ENCODE measurements at places on chromosomes 1 and 21. TPM values are rescaled to one million over a fixed set of nuclear protein-coding genes. Genes with fewer than 3 reads are reported as not detected.

GRCh38 chr1:97739596-97740103 lies 181.2 kb downstream of the DPYD start:
- H3K36me3 ChIP-seq = no peaks in the 10 kb centered on the region
- DNase-seq = no peak
- H3K4me3 ChIP-seq = no peak overlapping the region
- H3K4me1 ChIP-seq = no peaks in the 10 kb centered on the region
- no peaks in the 10 kb centered on the region for H3K27me3 ChIP-seq

DNA sequence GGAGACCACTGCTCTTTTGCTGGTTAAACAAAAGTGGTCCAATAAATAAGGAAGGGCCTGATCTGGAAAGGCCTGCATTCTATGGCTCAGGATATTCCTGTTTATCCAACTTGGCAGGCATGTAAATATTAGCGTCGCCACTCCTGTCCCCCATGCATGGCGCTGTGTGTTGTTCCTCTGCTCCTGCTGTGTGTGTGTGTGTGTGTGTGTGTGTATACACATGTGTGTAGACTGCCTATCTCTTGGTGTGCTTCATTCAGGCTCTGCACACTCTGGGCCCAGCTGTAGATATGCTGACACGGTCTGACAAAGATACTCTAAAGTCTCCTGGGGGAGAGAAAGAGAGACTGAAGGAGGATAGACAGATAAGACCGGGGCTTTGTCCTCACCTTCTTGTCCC lies 6.8 kb downstream of the LMOD1 start:
- peak overlapping the region; percentile 20 for H3K4me3 ChIP-seq
- H3K27me3 ChIP-seq = no peaks in the 10 kb centered on the region
- H3K36me3 ChIP-seq = no peaks in the 10 kb centered on the region
- peak overlapping the region; percentile 69 for H3K27ac ChIP-seq
- peaks cover 5% of the 10 kb centered on the region for H3K4me1 ChIP-seq
- no peak for DNase-seq

PRELP gene
- 27.4 TPM for total RNA-seq

GRCh38 chr1:87044840-87045239 lies 130.4 kb downstream of the HS2ST1 start:
- H3K27ac ChIP-seq = no peak overlapping the region
- no peak overlapping the region for H3K4me3 ChIP-seq
- H3K27me3 ChIP-seq = no peaks in the 10 kb centered on the region
- no peaks in the 10 kb centered on the region for H3K4me1 ChIP-seq
- no peaks in the 10 kb centered on the region for H3K36me3 ChIP-seq

DNA sequence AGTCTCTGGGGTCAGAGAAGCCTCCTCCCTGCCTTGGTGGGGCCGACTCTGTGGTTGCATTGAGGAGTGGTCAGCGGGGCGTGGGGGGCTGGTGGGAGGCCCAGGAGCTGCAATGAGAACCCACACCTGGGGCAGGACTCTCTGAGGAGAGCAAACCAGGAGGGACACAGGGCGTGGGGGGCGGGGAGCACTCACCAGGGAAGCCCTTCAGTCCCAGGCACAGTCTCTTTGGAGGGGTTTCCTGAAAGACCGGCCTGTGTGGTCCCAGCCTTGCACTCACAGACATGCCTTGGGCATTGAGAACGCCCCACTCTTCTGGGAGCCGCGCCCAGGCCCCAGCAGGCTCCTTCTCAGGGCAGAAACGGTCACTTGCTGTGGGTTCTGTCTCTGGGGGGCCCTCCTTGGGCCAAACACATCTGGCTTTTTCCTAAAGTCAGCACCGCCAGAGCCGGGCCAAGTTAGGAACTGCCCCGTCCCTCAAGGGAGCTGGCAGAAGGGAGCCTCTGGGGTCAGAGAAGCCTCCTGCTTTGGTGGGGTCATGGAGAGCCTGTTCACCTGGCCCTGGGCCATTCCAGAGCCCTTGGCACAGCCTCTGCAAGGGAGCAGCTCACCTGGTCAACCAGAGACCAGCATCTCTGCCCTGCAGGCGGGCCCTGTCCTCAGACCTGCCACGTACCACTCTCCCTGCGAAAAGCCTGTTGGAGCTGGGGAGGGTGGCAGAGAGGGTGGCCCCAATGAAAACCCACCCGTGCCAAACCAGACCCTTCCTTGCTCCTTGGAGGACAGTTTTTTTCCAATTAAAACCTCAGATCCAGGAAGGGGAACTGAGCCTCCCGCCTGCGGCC lies 59.9 kb upstream of the TTC34 start:
- no peak overlapping the region for H3K4me3 ChIP-seq
- no peak overlapping the region for H3K27ac ChIP-seq
- no peaks in the 10 kb centered on the region for H3K36me3 ChIP-seq
- H3K27me3 ChIP-seq = no peaks in the 10 kb centered on the region
- no peaks in the 10 kb centered on the region for H3K4me1 ChIP-seq

GRCh38 chr1:11413986-11414391 lies 65.0 kb upstream of the DISP3 start:
- no peak for DNase-seq
- no peaks in the 10 kb centered on the region for H3K4me1 ChIP-seq
- H3K27me3 ChIP-seq = peaks cover 25% of the 10 kb centered on the region
- H3K27ac ChIP-seq = no peak overlapping the region

GRCh38 chr1:53502641-53503432 lies 43.6 kb downstream of the DMRTB1 start:
- no peak overlapping the region for H3K27ac ChIP-seq
- no peaks in the 10 kb centered on the region for H3K4me1 ChIP-seq
- no peaks in the 10 kb centered on the region for H3K36me3 ChIP-seq

DNA sequence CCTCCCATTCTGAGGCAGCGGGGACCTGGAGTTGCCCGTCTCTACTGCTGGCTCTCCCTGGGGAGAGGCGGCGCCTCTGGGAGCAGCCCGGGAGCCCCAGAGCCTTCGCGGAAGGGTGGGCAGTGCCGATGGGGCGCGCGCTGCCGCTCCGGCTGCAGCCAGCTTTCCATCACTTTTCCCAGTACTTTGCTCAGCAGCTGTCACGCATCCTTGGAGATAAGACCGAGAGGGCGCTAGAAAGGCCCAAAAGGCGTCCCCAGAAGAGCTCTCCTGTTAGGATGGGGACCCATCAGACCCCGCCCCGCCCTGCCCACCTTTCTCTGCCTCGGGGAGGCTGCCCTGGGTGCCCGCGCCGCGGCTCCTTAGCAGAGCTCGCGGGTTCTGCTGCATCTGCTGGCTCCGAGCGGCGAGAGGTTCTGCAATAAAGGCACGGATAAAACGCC lies 534 bp downstream of the KCNH1 start:
- no peaks in the 10 kb centered on the region for H3K36me3 ChIP-seq
- H3K27ac ChIP-seq = no peak overlapping the region
- H3K27me3 ChIP-seq = no peaks in the 10 kb centered on the region
- H3K4me3 ChIP-seq = peak overlapping the region; percentile 30
- DNase-seq = no peak
- peaks cover 5% of the 10 kb centered on the region for H3K4me1 ChIP-seq

DNA sequence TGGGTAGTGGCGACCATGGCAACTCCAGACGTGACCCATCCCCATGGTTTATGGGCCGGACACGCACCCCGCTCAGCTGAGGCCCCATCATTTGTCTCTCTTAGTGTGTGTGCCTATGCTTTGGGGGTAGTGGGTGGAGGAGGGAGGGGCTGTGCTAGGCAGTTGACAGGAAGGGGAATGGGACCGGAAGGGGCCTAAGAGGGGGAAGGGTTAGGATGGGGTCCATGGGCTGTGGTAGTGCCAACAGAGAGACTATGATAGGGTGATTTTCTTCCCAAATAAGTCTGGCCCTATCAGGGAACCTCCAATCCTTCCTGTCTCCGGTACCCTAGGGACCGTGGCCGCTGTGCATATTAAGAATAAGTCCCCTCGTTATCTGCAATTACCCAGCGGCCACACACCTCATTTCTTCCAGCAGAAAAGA lies 9.9 kb downstream of the DMAP1 start:
- peak; percentile 37 for DNase-seq
- H3K36me3 ChIP-seq = no peaks in the 10 kb centered on the region
- H3K27ac ChIP-seq = no peak overlapping the region
- H3K27me3 ChIP-seq = no peaks in the 10 kb centered on the region

DNA sequence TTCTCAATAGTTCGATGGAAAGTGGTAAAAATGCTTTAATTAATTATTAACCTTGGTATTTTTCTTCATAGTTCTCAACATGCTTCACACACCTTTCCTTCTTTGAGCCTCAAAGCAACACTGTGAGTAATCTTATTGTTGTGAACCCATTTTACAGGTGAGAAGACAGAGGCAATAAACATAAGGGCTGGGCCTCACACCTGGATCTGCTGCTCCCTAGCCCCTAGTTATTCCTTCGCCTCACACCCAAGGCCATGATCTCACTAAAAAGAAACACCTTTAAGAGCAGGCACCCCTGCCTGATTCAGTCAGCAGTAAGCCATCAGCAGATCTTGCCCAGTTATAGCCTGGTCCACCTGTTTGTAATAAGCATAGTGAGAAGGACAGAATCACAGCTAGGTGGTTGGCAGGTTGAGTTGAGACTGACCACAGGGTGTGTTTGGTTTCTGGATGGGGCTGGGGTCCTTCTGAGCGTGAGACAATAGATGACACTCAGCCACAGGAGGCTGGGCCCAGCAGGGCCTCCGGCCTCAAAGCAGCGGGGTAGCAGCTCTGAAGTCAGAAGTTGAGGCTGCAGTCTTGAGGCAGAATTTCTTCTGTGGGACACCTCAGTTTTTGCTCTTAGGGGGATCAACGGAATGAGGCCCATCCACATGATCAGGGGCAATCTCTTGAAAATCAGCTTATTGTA lies 203.9 kb downstream of the RHOU start:
- H3K36me3 ChIP-seq = no peaks in the 10 kb centered on the region
- peaks cover 4% of the 10 kb centered on the region for H3K4me1 ChIP-seq
- H3K4me3 ChIP-seq = no peak overlapping the region
- H3K27ac ChIP-seq = peak overlapping the region; percentile 63
- DNase-seq = no peak

DNA sequence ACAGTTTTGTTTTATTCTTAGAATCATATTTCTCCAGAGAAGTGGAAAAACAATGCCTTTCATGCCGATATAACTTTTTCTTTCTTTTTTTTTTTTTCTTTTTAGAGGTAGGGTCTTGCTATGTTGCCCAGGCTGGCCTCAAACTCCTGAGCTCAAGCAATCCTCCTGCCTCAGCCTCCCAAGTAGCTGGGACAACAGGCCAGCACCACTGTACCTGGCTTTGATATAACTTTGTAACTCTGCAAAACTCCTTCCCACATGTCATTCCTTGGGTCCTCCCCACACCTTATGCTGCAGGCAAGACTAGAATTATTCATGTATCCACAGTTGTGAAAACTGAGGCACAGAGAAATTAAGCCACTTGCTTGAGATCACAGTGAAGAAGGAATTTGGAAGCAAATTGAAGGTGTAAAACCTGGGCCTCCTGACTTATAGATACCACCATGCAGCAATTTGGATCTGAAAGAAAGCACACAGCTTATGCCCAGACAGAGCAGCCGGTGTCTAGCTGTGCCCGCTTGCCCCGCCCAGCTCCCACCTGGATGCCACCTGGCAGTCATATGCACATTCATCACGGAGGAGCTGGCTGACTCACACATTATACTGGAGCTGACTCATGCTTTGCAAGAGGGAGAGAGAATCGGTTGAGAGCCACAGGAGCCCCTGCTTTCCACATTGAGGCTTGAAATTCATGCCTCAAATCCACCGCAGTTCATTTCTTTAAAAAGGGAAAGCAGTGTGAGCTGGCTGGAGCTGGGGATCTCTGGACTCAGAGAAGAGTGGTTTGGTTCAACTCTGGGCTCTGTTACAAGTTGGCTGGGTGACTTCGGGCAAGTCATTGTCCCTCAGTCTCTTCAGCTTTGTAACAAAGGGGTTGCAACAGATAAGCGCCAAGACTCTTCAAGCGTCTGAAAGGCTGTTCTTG lies 8.3 kb upstream of the SLC2A1 start:
- H3K36me3 ChIP-seq = no peaks in the 10 kb centered on the region
- no peak overlapping the region for H3K4me3 ChIP-seq
- peak overlapping the region; percentile 65 for H3K27ac ChIP-seq
- peak; percentile 73 for DNase-seq

- no peaks in the 10 kb centered on the region for H3K4me1 ChIP-seq
- DNase-seq = no peak
- H3K36me3 ChIP-seq = no peaks in the 10 kb centered on the region
- H3K4me3 ChIP-seq = no peak overlapping the region
- no peak overlapping the region for H3K27ac ChIP-seq
Observed at GRCh38 chr1:207459008-207459407, 4.9 kb downstream of the CR2 start.

KLF17 gene
- not detected for total RNA-seq

- no peak overlapping the region for H3K4me3 ChIP-seq
- peak overlapping the region; percentile 81 for H3K27ac ChIP-seq
- peaks cover 11% of the 10 kb centered on the region for H3K4me1 ChIP-seq
- no peaks in the 10 kb centered on the region for H3K36me3 ChIP-seq
Observed at GRCh38 chr1:21280011-21280471, 10.2 kb downstream of the ECE1 start.

DNA sequence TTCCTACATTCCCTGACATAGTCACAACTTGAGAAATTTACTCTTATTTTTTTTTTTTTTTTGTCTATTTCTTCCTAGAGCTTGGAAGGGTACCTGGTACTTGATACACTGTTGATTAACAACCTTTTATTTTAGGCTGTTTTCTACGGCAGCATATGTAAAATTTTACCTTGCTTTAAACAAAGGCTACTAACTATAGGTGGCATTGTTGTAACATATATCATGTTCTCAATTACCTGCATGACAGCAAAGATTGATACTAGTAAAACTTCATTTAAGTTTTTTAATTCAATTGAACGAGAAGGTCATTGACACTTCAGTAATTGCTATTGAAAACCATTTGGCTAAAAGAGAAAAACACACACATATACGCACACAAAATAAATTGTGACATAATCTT lies 238.3 kb upstream of the ESRRG start:
- DNase-seq = no peak
- H3K36me3 ChIP-seq = no peaks in the 10 kb centered on the region
- H3K4me3 ChIP-seq = no peak overlapping the region
- H3K4me1 ChIP-seq = no peaks in the 10 kb centered on the region

- peaks cover 9% of the 10 kb centered on the region for H3K4me1 ChIP-seq
- no peak overlapping the region for H3K4me3 ChIP-seq
- H3K27me3 ChIP-seq = no peaks in the 10 kb centered on the region
- H3K36me3 ChIP-seq = no peaks in the 10 kb centered on the region
- DNase-seq = no peak
Observed at GRCh38 chr1:81838600-81839218, 38.0 kb downstream of the ADGRL2 start.

CD101 gene
- 0.73 TPM for total RNA-seq

ID3 gene
- total RNA-seq = 79.9 TPM

- no peaks in the 10 kb centered on the region for H3K4me1 ChIP-seq
- no peaks in the 10 kb centered on the region for H3K27me3 ChIP-seq
- no peak overlapping the region for H3K4me3 ChIP-seq
- no peaks in the 10 kb centered on the region for H3K36me3 ChIP-seq
- no peak for DNase-seq
- no peak overlapping the region for H3K27ac ChIP-seq
Observed at GRCh38 chr1:240151136-240151735, 59.6 kb downstream of the FMN2 start.

ATG4C gene
- total RNA-seq = 13.8 TPM

GRCh38 chr1:29357452-29357851 lies 121.1 kb downstream of the PTPRU start:
- no peaks in the 10 kb centered on the region for H3K27me3 ChIP-seq
- no peak for DNase-seq

All from breast epithelium (tissue), 4 donors.